SHP77 (cell line): ENCODE measurements at places on chromosomes 11 and 22.

GRCh38 chr11:74019104-74019738 is 10.3 kb upstream of the UCP3 start:
- DNase-seq = no peak

DNA sequence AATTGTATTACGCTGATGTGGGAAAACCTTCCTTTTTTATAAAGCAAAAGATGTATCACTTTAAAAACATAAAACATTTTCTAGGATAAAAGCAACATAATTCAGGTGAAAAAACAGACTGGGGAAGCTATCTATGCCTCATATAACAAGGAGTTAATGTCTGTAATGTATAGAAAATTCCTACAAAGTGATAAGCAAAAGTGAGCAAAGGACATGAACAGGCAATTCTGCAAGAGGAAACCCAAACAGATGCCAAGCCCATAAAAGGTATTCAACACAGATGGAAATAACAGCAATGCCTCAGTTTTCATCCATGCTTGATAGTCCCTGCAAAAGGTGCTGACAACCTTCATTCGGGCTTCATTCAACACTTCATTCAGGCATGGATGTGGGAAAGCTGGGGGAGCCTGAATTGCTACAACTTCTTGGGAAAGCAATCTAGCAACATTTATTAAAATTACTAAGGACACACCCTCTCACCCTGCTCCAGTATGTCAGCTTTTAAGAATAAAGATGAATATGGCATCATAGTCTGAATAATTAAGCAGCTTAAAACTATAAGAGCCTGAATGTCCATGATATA is 39.3 kb downstream of the KCNQ1OT1 start:
- DNase-seq = no peak

- DNase-seq = no peak
Measured at GRCh38 chr22:38106814-38107578, 3.5 kb downstream of the BAIAP2L2 start.

DNA sequence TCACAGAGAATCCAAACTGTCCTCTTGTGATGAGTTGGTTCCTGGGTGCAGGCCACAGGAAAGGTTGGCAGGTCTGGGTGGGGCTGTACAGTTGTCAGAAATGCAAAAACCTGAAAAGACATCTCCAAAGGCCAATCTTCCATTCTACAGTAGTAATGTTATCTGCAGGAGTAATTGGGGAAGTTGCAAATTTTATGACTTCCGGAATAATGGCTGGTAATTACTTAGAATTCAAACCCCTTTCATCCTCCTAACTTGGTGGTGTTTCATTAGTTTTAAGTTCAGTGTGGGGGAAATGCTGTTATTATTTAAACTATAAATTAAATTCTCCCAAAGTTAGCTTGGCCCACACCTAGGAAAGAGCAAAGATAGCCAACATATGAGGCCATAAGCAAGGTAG is 64.7 kb upstream of the FAT3 start:
- DNase-seq = no peak

DNA sequence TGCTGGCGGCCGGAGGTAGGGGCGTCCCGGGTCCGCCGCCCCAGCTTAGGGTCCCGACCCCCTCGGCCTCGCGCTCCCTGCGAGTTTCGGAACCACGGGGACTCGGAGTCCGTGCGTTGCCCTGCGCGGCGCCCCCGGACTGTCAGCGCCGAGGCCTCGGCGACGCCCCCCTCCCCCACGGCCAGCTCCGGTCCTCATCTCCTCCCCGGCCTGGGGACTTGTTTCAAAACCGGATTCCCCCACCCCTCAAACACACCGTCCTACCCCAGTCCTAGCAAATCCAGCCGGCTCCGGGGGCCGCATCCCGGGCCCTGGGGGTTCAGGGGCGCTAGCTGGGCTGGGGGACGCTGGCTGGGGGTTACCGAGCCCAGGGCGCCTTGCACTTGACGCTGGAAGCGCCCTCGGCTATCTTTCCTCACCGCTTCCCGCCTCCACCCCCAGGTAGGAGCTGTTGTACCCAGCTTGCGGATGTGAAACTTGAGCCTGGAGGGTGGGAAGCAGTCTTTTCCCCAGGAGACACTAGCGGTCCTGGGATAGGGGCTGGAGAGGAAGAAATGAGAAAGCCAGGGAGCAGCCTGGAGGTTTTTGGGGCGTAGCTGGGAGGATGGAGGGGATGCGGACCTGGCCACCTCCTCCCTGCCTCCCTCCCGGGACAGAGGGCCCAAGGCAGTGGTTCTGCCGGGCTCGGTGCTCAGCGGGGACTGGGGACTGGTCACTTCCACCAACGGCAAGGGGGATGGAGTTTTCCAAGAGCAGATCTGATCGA is 550 bp downstream of the FBLN1 start:
- no peak for DNase-seq

DNA sequence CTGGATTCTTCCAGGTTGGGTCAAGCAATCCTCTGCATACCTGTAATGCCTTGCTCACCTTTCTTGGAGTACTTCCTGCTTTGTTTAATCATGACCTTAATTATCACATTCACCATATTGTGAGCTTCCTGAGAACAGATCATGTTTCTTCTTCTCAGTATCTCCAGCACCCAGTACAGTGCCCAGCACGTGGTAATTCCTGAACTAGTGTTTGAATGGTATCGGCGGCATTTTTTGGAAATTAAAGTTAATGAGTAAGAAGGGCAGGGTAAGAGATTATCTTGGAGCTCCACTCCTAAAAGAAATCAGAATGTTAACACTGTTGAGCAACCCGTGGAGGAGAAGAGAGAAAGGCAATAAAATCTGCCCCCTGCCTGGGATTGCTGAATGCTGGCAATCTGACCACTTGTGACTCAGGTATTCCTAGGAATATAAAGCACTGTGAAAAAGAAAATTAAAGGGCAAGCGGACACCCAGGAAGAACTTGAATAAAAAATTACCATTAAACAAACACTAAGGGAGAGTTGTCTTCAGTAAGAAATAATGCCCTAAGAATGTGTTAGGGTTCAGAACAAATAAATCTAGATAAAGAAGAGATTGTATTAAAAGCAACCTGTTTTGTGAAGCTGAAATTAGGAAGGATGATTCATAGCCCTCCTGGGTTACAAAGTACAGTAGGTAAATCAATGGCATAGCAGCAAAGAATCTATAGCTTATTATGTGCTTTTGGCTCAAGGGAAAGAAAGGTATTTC is 92.9 kb downstream of the PDHX start:
- no peak for DNase-seq

- DNase-seq = no peak
Measured at GRCh38 chr22:50490531-50491308, 4.1 kb downstream of the MIOX start.
